ENCODE measurements at places on chromosomes 16 and 17.

DNA sequence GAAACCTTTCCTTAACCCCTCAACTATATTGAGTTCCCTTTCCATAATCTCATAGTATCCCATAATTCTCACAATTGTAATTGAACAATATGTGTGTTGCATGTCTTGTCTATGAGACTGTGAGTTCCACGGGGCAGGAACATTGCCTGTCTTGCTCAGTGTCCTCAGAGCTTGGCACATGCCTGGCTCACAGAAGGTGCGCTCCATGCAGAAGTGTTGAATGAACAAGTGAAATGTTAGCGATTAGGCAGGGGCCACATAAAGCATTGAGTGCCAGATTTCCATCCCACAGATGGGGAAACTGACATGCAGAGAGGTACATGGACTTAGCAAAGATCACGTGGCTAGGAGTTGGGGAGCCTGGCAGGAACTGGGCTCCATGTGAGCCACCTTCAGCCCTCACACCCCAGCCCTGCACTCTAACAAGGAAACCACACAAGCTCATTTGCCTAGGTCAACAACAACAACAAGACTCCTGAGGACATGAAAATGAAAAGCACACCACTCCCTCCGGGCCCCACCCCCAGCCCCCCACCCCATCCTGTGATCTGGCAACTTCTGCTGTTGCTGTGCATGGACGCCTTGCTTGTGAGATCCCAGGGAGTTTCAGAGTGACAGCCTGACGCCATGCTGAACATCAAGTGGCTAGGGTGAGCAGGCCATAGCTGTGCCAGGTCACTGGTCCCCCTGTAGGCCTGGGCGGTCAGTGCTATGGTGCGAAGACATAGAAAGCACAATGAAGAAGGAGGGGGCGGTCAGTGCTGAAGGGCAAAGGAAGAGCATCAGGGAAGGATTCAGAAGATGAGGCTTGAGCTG, 5.0 kb downstream of the PIK3R5 start:
- no peak for DNase-seq

- DNase-seq = no peak
Observed at GRCh38 chr16:65660390-65660789, 538.5 kb upstream of the CDH11 start.

GRCh38 chr16:21097151-21097550, 53.5 kb downstream of the DNAH3 start:
- DNase-seq = no peak

- DNase-seq = peak; percentile 54
Observed at GRCh38 chr17:83122834-83123233, 43.4 kb downstream of the METRNL start.

GRCh38 chr17:77571155-77571981, 387.1 kb upstream of the TNRC6C start:
- peak; percentile 72 for DNase-seq

DNA sequence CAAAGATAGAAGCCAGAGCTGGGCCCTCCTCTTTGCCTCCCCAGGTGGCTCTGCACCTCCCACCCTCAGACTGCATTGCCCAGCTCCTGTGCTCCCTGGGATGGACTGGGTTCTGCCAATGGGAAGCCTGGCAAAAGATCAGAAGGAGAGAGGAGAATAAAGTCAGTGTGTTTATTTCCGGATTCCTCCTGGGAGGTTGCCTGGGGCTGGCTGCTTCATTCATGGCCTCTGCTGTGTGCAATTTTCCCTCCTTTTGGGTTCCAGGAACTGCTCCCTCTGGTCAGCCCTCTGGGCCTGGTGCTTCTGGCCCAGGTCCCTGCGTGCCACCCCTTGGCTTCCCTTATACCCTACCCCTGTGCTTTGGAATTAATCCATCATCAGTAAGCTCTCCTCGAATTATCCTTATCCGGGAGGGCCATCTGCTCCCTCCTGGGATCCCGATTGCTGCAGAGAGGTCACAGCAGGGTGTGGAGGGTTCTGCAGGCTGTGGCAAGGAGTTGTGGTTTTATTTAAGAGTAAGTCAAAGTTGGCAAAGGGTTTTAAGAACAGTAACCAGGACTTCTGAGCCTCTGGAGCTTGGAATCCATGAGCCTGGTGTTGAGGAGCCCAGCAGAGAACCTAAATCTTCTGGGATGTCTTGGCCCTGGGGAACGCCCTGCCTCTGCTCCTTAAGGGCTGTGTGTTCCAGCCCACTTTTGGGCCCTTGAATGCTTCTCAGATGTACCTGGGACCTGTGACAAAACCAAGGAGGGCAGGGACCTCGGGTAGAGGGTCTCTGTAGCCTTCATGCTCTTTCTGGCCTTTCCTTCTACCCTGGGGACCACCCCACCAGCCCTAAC, 8.2 kb upstream of the MMP2 start:
- DNase-seq = no peak

GRCh38 chr17:42676424-42677011, at the start of gene PLEKHH3:
Gene PLEKHH3 (minus strand): TSS chr17:42676994. CDS start chr17:42676563, 431 bp downstream.
- peak; percentile 85 for DNase-seq

- peak; percentile 6 for DNase-seq
Observed at GRCh38 chr17:50775926-50776325, 8.6 kb upstream of the ANKRD40CL start.

- no peak for DNase-seq
Observed at GRCh38 chr16:85449885-85450245, 163.3 kb upstream of the GSE1 start.

DNA sequence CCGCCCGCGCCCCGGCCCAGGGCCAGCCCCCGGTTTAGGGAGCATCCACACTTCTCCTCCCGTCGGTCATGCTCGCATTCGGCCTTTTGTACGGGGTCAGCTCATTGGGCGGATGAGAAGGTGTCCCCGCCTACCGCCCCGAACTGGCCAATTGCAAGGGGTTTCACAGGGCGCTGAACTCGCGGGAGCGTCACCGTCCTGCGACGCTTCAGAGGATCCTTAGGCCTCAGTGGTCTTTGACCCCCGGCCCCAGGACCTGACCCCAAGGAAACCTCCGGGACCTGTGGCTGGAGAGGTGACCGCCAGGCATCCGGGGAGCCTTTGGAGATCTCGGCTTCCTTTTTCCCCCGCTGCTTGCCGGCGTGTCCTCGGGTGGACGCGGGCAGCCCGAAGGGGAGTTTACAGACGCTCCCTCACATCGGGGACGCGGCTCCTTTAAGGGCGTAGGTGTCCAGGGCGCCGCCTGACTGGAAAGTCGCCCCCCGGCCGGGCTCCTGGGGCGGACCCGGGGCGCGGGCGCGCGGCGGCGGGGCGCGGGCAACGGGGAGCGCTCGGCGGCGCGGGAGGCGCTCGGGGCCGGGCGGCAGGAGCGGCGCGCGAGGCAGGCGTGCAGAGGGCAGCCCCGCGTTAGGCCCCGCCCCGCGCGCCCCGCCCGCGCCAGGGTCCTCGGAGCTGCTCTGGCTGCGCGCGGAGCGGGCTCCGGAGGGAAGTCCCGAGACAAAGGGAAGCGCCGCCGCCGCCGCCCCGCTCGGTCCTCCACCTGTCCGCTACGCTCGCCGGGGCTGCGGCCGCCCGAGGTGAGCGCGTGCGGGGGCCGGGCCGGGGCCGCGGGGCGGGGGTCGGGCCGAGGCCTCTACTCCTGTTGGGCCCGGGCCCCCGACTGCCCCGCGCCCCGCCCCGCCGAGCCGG, at the start of gene UBE2I:
UBE2I (plus strand) TSS at position 660 of the 909 bp plus-strand sequence. CDS start 4,395 bp downstream, outside the sequence.
- peak; percentile 97 for DNase-seq

- DNase-seq = no peak
Observed at GRCh38 chr17:67658265-67658664, 59.5 kb upstream of the NOL11 start.

GRCh38 chr17:58337600-58338453, 9.2 kb upstream of the TSPOAP1 start:
- DNase-seq = peak; percentile 99

DNA sequence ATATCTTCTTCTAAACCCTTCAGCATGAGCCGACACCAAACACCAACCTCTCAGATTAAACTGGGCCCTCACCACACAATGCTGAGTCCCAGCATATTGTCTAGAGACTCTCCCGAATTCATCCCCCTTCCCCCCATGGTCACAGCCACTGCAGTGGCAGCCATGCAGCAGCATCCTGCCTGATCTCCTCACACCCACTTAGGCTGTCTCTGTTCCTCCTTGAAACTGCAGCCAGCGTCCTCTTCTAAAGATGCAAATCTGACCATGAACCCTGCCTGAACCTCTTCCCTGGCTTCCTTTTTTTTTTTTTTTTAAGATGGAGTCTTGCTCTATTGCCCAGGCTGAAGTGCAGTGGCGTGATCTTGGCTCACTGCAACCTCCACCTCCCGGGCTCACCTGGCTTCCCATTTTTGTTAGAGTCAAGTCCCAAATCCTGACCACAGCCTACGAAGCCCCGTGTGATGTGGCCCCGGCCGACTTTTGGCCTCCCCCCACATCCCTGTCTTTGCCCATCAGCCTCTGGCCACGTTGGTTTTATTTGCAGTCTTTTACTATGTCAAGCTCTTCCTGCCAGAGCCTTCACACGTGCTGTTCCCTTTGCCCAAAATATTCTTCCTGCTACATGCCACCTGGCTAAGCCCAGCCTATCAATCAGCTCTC, 2.8 kb downstream of the FA2H start:
- no peak for DNase-seq

DNA sequence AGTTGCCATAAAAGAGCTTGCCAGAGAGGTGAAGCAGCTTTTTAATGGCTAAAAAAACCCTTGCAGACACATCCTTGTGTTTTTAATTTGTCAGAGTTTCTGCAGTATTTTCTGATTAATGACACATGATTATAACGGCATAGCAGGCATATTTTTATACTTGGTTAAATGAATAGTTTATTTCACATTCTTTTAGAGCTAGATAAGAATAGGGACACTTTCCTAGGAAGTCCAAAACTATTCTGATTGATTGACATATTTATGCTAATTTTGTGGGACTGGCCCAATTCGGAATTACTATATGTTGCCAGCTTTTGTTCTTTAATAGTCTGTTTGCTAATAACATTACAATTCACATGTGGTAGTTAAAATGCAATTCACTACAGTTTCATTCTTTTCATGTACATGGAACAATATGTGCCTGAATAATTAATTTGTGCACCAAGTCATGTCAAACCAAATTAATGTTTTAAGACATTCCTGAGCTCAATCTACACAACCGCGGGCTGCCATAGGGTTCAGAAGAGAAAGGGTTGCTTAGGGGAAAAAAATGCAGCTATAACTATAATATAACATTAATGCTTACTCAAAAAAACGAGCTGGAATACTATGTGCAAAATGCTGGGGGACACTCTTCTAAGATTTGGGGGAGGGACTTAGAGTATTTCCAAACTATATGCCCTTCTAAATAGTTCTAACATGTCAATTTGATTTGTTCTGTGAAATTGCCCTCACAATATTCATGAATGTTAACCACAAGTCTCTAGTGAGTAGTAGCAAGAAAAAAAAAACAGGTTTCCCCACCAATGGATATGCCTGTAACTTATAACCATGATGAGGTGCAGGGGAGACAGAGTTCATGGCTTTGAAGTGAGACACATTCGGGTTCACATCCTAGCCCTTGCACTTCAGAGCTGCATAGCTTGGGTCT, 305.4 kb downstream of the CEP112 start:
- DNase-seq = no peak

DNA sequence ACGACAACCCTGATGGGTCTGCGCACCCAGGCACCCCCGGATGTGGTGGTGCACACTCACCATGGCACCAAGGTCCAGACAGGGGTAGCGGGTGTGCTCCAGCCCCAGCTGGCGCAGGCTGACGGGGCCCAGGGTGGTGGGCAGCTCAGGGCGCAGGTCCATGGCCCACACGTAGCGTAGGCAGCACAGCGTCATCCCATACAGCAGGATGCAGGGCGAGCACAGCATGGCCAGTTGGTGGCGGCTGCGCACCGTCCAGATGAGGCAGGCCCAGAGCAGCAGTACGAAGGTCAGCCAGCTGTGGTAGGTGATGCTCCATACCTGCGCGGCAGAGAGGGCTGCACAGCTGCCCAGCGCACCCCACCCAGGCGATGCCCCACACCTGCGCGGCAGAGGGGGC, 29.8 kb downstream of the CTU2 start:
- DNase-seq = no peak

- DNase-seq = no peak
Observed at GRCh38 chr17:1239210-1239609, 31.0 kb upstream of the BHLHA9 start.

Measured in spleen (tissue), 13 donors.